ENCODE measurements at places on chromosomes 7 and 10. TPM values are rescaled to one million over a fixed set of nuclear protein-coding genes. Genes with fewer than 3 reads are reported as not detected.

DNA sequence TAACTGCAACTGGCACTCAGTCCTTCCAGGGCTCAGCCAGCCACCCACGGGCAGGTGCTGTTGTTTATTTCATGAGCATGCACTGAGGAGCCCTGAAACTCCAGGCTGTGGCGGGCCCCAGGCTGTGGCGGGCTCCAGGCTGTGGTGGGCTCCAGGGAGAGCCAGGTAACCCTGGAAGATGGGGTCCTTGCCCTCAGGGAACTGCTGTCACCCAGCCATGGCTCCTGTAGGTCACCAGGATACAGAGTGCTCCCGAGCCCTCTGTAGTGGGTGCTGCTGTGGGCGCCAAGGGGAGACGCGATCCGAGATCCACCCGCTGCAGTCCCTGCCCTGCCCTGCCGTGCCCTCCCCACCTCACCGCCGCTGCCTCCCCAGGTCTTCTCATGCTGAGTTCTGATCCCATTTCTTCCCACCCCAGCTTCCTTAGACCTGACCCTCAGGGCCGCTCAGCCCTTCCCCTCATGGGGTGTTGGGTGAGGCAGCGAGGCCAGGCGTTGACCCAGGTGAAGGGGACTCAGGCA is 29.6 kb downstream of the LRRC27 start:
- DNase-seq: no peak

Gene ASIC3
- 0.83 TPM for total RNA-seq

DNA sequence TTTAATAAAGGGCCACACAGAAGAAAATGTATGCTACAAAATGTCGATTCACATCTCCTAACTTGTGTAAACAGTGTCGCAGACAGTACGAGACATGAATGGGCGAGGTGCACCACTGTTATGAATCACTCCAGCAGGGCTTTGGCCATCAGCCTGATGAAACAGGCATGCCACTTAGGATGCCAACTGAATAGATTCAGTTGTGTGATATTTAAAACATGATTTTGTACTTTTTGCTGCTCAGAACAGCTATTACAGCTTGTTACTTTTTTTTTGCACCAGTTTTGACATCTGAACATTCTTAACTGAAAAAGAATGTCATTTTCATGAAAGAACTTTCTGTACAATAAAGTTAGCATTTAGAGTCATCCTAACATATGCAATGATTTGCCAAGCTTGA is 138.1 kb downstream of the VTI1A start:
- no peak for DNase-seq

GRCh38 chr7:11957956-11958355 is 126.0 kb upstream of the THSD7A start:
- DNase-seq: no peak

- no peak for DNase-seq
Observed at GRCh38 chr7:31814187-31814586, 127.2 kb downstream of the PPP1R17 start.

GRCh38 chr7:21923658-21924057 is 22.0 kb downstream of the CDCA7L start:
- no peak for DNase-seq

- no peak for DNase-seq
Observed at GRCh38 chr7:142356166-142356565, 98.3 kb upstream of the PRSS58 start.

DNA sequence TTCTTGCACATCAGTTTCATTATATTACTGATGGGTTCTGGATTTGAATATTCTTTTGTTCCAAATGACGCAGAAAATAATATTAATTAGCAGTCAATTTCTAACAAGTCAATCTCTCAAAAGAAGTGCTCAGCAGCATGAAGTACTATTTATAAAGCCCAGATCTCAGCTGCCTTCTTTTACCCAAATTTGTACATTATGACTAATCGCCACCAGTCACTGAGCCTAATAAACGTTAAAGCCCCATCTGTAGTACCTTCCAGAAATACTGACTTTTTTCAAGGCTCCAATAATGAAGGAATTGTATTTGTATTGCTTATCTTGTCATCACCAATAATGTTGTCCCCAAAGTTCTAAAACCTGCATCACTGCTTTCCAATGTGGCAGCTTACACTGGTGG is 540.2 kb downstream of the PARD3 start:
- no peak for DNase-seq

Gene FUOM
- total RNA-seq: 34.3 TPM

Gene ZNF273
- total RNA-seq: 4.5 TPM

- no peak for DNase-seq
Observed at GRCh38 chr10:51001587-51001986, 72.7 kb upstream of the PRKG1 start.

Gene TET1
- total RNA-seq: 1.6 TPM

Gene NANOS1
- total RNA-seq: 38.9 TPM

DNA sequence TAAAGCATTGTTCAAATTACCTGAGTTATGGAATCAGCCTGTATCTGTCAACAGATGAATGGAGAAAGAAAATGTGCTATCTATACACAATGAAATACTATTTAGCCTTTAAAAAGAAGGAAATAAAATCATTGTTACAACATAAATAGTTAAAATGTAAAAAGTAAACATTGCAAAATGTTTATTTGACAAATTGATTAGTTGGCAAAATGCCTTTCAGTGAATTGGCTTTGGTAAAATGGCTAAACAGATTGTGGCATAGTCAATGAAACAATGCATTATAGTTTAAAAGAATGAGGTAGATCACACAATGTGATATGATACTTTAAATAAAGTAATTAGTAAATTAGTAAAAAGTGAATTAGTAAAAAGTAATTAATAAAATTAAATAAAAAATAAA is 204.8 kb upstream of the MAGI2 start:
- DNase-seq: no peak

GRCh38 chr7:33278095-33278494 is 148.7 kb downstream of the BBS9 start:
- no peak for DNase-seq

- DNase-seq: no peak
Observed at GRCh38 chr10:30557884-30558283, 71.7 kb downstream of the LYZL2 start.

Gene ADRA2A
- total RNA-seq: 2.3 TPM

- DNase-seq: no peak
Observed at GRCh38 chr7:150949564-150949963, 28.6 kb downstream of the KCNH2 start.

Gene FAM25C
- total RNA-seq: not detected

Data from adrenal gland (tissue), 19 donors.